Lung (tissue), 17 donors: ENCODE measurements at places on chromosomes 3 and 15. TPM values are rescaled to one million over a fixed set of nuclear protein-coding genes. Genes with fewer than 3 reads are reported as not detected.

Gene NKTR
- polyA plus RNA-seq, result 38.1 TPM

Gene ISG20
- polyA plus RNA-seq, result 57.7 TPM

Gene LDHAL6B
- polyA plus RNA-seq, result not detected

Gene MAP6D1
- 1.8 TPM for polyA plus RNA-seq

Gene SLCO3A1
- polyA plus RNA-seq, result 26.0 TPM

Gene HDC
- 0.57 TPM for polyA plus RNA-seq

Gene NR2E3
- polyA plus RNA-seq, result 0.33 TPM

Gene MCTP2
- polyA plus RNA-seq, result 3.5 TPM

Gene HYAL1
- polyA plus RNA-seq, result 24.6 TPM

Gene MST1R
- polyA plus RNA-seq, result 38.8 TPM

Gene DNASE1L3
- 2.5 TPM for polyA plus RNA-seq

GRCh38 chr15:29099131-29099880, 170.3 kb downstream of the NSMCE3 start:
- no peak for DNase-seq

GRCh38 chr15:50260969-50261496, 4.5 kb downstream of the HDC start:
- DNase-seq, result peak; percentile 6

- no peak for DNase-seq
Measured at GRCh38 chr15:87129916-87130315, 1050.2 kb downstream of the AGBL1 start.

GRCh38 chr3:110027446-110028080, 690.2 kb upstream of the DPPA4 start:
- DNase-seq, result no peak

GRCh38 chr3:162492446-162493081, 996.0 kb downstream of the OTOL1 start:
- no peak for DNase-seq

DNA sequence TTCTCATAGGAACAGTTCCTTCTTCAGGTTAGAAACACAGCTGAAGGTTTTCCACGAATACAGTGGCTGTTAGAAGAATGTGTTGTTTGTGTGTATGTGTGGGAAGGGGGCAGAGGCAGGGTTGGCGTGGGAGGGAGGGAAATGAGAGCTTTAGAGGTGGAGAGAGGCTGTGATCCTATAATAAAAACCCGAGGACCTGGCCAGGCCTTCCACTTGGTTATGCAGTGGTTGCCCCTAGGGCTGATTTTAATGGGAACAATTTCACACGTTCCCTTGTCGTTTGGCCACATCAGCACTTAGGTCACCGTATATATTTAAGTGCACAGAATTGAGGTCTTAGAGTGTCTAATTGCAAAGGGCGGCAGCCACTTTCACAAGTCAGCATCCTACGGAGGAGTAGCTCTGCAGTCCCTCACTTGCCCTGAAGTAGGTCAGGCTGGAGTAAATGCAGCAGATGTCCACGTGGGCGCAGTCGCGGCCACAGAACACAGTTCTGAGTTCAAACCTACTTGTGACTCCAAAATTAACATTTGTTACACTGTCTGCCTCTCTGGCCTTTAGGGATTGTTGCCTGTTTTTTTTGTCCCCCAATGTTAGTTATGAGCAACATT, 85.6 kb downstream of the PDCD6IP start:
- no peak for DNase-seq

DNA sequence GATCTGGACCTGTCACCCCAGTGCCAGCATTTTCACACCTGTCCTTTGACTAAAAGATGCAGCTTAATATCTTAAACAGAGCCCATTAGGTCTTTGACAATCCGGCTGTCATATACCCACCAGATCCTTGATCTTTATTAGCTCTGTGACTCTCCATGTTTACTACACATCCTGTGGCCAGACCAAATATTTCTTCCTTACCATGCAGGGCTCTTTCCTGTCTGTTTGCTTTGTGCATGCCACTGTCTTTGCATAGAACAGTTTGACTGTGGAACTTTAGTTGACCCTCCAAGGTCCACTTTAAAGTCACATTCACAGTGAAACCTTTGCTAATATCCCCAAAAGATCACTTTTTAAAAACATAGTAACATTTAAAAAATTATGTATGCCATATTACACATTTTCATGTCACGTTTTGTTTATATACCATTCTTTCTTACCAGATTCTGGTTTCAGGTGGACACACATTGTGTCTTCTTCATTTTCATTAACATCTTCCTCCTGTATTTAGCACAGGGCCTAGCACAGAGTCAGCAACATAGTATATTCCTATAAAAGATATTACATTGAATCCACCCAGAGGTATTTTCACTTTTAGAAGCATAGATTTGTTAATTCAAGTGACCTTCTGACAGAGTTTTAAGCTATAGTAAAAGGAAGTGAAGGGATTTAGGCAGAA, 95.8 kb downstream of the RAP2B start:
- no peak for DNase-seq

GRCh38 chr15:40097968-40098476, 10.7 kb downstream of the BMF start:
- DNase-seq, result peak; percentile 78

DNA sequence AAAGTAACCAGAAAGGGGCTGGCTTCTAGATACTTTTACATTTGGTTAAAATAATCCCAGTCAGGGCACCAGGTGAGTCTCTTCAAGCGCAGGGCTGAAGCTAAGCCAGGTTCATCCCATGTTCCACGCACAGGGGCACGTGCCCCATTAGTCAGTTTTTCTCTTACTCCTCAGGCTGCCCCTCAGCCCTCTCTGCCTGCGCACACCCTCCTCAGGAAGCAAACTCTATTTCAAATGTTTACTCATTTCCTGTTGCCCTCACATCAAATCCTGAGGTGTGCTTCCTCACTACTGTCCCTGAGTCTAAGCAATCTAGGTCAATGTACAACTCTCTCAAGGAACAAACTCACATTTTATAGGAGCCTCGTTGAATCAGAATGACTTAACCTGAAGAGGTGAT, 48.5 kb downstream of the THBS1 start:
- peak; percentile 14 for DNase-seq

- peak; percentile 46 for DNase-seq
Measured at GRCh38 chr3:133162670-133163305, 124.6 kb downstream of the TMEM108 start.

DNA sequence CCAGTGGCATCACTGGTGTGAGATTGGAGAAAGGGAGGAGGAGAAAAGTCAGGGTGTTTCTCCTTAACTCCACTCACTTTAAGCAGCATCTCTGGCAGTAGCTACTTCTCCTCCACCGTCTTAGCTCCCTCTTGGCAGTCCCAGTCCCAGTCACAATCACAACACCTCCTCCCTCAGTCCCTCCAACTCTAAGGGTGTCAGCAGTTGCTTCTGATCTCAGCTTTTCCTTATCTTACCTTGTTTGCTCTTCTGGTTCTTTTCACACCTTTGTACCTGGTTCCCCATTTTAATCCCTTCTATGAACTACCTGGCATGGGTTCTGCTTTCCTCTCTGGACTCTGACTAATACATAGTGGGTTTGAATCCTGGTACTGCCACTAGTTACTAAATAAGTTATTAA, 188.3 kb upstream of the CTDSPL start:
- no peak for DNase-seq

DNA sequence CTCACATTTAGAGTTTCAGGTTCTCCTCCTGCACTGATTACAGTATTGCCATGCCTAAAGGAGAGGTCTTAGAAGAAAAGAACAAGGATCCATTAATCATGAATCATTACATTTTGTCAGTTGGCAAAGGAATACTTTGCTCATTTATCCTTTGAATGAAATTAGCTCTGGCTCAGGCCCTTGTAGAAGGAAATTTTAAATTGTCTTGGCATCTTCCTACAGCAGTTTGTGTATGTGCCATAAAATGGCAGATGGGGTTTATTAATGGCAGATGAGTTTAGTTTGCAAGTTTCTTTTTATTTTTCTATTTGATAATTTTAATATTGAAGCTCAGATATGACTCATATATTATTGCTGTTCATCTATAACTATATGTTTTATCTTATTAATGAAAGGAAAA, 181.2 kb upstream of the EPHA3 start:
- no peak for DNase-seq

DNA sequence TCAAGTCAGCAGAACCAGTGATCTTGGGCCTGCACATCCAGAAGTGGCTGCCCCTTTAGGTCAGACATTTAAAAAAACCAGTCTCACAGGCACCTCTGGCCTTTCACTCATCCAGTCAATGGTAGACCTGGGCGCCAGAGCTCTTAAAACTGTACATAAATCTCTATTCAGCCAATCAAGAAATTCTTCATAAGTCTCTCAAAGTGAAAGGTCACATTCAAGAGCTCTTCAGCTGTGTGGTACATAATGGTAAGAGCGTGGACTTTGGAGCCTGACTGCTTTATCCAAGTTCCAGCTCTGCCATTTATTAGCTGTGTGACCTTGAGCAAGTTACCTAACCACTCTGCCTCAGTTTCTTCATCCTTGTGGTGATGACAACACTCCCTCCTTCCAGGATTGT, 22.3 kb upstream of the MORF4L1 start:
- DNase-seq, result no peak

- no peak for DNase-seq
Measured at GRCh38 chr3:159669766-159670165, 318.9 kb upstream of the IL12A start.

GRCh38 chr3:127452321-127452821, 138.2 kb downstream of the TPRA1 start:
- no peak for DNase-seq

GRCh38 chr3:107861904-107862303, 228.9 kb downstream of the CD47 start:
- no peak for DNase-seq

DNA sequence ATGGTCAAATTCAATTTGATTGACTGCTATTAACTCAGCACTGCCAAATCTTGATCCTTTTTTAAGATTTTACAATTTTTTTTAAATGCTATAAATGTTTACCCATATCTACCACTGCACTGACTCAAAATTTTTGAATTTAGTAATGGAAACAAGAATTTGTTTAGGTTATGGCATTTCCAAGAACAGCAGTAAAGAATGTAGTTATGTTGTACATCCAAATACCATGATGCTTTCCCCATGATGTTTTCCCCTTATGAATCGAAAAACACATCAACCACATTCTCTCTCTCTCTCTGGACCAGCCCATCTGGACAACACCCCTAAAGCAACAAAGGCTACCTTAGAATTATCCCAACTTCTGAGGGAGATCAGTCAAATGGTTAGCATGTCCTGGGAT, 14.2 kb downstream of the CHRM5 start:
- no peak for DNase-seq

- no peak for DNase-seq
Measured at GRCh38 chr3:136932523-136932922, 25.3 kb upstream of the IL20RB start.

DNA sequence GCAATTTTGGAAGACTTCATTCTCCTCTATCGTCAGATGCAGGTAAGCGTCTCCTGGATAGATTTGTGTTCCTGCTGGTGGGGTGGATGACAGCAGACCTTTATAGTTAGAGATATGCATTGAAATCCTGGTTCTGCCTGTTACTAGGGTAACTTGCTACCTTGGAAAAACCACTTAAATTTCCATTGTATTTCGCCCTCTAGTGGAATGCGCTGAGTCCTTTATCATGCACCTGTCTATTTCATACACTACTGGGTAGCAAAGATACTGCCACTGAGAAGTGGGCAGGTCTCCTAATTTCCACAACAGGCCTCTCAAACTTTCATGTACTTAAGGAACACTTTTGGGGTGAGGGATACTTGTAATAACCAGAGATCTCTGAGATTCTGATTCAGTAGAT, 209.5 kb upstream of the SUCLG2 start:
- no peak for DNase-seq

DNA sequence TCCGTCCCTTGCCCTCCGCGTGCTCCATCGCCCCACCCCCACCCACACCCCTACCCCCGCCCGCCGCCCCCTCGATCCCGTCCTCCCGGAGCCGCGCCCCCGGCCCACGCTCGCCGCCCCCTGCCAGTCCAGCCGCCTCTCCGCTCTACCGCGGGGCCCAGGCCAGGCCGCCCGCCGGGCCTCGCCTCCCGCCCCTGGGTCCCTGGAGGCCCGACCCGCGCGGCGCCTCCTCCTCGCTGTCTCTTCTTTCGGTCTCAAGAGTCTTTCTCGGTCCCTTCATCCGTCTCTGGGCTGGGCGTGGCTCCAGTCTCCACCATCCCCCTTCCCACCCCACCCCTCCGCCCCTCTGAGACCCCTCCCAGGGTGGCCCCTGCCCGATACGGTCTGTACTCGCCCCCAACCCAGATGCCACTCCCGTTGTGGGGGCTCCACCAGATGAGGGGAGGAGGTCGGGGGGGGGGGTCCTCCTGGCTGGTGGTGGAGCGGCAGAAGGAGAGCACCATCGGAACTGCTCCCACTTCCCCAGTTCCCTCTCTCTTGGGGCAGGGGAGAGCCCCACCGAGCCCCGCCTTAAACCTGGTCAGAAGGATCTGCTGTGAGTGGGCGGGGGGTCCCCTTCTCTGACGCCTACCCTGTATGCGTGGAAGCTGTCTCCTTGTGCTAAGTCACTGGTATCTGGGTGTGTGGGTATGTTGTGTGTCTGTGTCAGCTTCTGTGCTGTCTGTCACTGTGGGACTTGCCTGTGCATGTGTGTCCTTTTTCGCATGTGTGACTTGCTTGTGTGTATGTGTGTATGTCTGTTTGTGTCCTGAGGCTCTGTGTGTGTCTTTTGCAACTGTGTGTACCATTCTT, 1.0 kb downstream of the PRKCD start:
- DNase-seq, result peak; percentile 48

DNA sequence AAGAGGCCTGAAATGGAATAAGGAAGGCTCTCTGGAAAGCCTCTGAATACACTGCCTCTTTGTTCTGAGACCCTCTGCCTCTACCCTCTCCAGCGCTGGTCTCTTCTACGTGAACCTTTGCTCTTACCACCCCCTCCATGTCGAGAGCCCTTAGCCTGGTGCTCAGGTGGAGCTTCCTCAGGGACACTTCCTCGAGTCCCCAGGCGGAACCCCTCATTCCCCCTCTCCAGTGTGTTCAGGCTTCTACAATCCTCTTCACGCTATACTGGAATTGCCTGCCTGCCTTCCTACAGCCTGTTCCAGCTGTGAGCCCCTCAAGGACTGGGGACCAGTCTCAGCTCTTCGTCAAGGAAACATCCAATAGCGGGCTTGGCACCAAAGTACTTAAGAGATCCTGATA, 7.4 kb downstream of the STIMATE start:
- peak; percentile 47 for DNase-seq

DNA sequence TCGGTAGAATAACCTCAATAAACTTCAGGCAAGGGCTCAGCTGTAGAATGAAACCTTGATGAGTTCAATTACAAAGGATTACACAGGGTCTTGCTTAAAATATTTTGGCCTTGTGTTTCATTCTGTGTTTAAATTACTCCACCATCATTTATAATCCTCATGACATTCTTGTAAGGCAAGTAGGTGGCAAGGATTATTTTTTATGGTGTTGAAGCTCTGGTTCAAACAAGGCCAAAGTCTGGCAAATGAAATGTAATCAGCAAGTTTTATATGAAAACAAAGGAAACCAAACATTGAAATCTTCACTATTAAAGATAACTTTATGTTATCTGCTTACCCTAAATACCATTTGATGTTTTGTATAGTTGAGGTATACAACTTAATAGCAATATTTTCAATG, 221.3 kb upstream of the HES1 start:
- DNase-seq, result no peak
